NCI-H1436 treated with DMSO at 0.1 percent for 48 hours (cell line): ENCODE measurements at places on chromosomes 5 and 9.
A peak's percentile ranks its signal among the peaks of the same experiment; 100 is the strongest.

GRCh38 chr5:146877783-146878475 lies 628 bp downstream of the PPP2R2B start:
- DNase-seq, result no peak

DNA sequence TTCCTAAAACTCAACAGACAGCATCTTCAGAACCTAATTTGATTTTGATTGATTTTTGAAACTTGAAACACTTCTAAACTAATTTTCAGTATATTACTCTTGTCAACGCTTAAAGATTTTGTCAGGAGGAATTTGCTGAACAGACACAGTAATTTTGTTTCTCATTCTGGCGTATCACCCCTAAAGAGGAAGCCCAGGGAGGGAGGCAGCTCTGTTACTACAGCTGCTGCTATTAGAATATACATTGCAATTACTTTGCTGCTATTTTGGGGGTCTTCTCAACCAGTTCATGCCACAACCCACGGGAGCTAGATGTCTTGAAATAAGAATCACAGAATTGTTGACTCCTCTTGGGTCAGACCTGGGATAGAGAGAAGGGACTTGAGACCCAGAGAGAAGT lies 122.6 kb downstream of the TLR4 start:
- no peak for DNase-seq

DNA sequence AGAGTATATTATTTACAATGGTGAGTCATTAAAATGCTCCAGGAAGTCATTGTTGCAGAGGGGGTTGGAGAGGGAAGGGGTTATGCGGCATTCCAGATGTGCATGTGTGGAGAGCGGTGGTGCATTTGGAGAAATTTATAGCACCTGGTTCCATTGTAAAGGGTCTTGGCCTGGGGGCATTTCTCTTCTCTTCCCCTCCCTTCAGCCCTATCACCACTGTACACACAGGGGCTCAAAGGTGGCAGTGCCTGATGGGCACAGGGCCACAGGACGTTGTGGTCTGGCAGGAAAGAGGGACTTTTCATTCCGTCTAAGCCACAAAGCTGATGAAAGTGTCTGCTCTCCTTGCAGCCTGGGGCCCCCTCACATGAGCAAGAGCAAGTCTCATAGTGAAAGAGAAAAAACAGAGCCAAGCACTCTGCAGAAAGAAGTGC lies 442.4 kb upstream of the ZNF462 start:
- DNase-seq, result no peak

GRCh38 chr5:126003309-126003708 lies 419.9 kb upstream of the GRAMD2B start:
- DNase-seq, result no peak

GRCh38 chr9:70135176-70135575 lies 91.5 kb downstream of the MAMDC2 start:
- DNase-seq, result no peak

GRCh38 chr5:146450002-146450401 lies 2.9 kb downstream of the TCERG1 start:
- no peak for DNase-seq

DNA sequence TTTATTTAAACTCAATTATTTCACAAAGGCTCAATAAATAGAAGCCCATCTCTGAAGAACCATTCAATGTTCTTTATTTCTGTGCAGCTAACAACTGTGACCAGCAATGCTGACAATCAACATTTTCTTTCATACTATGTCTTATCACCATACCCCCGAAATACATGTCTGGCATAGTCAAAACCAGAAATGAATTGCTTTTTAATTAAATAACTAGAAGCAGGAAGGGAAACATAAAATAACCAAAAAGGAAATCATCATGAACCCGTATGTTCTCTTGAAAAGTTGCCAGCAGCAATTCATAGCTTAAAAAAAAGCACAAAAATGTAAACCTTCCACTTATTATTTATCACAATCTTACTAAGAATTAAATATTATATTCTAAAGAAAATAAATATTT lies 212.4 kb downstream of the TMEM232 start:
- DNase-seq, result no peak

DNA sequence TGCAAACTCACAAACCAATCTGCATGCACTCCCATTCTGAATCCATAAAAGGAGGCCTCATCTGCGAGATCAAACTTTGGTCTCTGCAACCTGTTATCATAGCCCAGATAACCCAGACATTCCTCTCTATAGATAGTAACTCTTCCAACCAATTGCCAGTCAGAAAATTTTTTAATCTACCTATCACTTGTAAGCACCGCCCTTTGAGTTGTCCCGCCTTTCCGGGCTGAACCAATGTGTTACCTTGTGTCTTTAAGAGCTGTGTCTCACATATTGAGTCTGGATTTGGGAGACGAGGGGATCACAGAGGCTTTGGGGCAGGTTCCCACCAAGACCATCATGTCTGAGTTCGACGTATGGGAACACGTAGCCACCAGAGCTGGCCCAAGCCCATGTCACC lies 91.1 kb upstream of the PPP1R26 start:
- no peak for DNase-seq

GRCh38 chr9:33242609-33243134 lies 2.7 kb downstream of the SPINK4 start:
- DNase-seq, result no peak

- no peak for DNase-seq
Observed at GRCh38 chr9:131029574-131029952, 20.6 kb downstream of the LAMC3 start.

GRCh38 chr5:78907255-78907891 lies 77.7 kb downstream of the ARSB start:
- DNase-seq, result no peak

- DNase-seq, result no peak
Observed at GRCh38 chr5:132655821-132656773, 1.9 kb upstream of the IL13 start.

DNA sequence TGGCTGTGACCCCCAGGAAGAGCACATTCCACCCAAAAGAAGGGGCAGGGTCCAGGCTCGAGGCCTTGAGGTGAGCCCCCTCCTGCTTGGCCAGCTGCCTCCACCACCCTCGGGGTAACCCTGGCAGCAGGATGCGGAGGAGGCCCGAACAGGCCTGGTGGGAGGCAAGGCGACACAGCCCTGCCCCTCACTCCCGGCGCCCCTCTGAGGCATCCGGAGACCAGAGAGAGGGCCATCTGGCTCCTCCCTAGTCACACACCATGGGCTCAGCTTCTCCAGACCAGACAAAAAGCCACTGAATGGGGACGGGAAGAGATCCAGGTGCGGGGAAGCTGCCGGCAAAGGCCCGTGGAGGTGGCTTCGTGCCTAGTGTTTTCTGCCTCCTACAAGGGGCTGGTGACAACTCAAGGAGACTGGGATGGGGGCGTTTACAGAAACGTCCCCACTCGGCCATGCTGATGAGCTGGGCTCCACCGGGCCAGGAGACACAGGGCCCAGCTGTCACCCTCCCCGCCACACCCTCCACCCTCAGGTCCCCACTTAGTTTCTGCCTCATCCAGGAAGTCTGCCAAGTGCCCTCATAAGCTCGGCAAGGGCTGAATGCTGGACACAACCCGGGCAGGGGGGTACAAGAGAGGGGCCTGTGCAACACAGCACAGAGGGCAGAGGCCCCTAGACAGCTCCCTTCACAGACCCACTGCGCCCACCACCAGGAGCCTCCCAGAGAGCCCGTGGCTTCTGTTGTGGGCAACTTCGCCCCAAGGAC lies 41.9 kb downstream of the NACC2 start:
- DNase-seq, result no peak

GRCh38 chr9:70053864-70054263 lies 10.2 kb downstream of the MAMDC2 start:
- DNase-seq, result no peak

- no peak for DNase-seq
Observed at GRCh38 chr9:6133346-6134063, 82.1 kb upstream of the IL33 start.

- DNase-seq, result no peak
Observed at GRCh38 chr9:34262971-34263370, 66.1 kb downstream of the KIF24 start.

- DNase-seq, result no peak
Observed at GRCh38 chr5:161002571-161003074, 150.6 kb upstream of the ATP10B start.

DNA sequence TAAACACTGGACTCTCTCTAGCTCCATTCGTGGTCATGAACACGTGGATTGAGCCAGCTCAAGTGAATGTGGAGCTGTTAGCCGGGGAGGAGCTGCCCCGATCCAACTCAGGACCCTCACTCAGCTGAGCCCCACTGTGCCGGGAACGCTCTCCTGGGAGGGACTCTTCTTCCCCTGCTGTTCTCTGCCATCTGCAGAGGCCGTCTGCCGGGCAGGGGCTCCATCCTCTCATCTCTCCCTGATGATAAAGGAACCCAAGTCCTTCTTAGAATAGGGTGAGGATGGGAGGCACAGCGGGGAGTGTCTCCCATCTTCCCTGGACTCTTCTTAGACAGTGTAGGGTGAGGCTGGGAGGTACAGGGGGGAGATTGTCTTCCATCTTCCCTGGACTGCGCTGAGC lies 120.5 kb upstream of the IRX4 start:
- DNase-seq, result no peak

- no peak for DNase-seq
Observed at GRCh38 chr5:135009736-135010501, 24.1 kb downstream of the PITX1 start.

DNA sequence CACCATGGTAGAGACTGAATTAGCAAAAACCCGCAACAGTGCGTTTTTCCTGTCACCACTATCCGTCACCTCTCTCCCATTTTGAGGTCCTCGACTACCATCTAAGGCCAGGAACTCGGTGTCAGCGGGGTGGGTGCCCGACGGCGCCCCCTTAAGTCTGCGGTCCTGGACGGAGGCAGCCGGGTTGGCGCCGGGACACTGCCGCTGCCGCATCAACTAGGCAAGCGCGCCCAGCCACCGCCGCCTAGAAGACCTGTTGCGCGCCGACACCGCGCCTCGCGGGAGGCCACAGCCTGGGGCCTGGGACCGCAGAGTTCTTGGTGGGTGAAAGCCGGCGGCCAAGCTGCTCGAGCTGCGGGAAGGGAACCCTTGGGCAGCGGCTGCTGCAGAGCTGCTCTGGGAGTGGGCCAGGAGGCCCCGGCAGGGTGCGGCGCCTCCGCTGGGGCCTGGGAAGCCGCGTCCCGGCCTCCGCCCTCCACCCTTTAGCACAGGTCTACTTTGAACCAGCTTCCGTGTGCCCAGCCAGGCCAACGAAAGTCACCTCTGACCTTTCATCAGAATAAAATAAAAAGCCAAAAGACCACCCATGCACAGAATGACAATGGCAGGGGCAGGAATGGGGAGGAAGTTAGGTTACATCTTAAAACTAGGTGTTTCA lies 3.5 kb downstream of the FOXB2 start:
- DNase-seq, result no peak

DNA sequence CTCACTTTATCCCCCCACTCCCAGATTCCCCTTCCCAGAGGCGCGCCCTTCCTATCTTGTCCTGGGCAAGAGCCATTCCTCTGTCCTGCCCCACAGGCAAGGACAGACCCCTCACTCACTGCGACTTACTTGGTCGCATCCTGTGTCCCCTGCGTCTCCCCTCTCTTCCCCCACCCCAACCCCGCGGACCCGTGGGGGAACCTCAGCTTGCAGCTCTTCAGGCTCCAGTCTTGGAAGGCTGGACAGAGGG lies 542 bp downstream of the GGTA1 start:
- no peak for DNase-seq

- DNase-seq, result no peak
Observed at GRCh38 chr9:5375790-5376477, 36.3 kb upstream of the RLN1 start.

GRCh38 chr9:128685636-128686489 lies 3.2 kb upstream of the SET start:
- no peak for DNase-seq

GRCh38 chr5:142792865-142793232 lies 22.7 kb downstream of the ARHGAP26 start:
- no peak for DNase-seq

DNA sequence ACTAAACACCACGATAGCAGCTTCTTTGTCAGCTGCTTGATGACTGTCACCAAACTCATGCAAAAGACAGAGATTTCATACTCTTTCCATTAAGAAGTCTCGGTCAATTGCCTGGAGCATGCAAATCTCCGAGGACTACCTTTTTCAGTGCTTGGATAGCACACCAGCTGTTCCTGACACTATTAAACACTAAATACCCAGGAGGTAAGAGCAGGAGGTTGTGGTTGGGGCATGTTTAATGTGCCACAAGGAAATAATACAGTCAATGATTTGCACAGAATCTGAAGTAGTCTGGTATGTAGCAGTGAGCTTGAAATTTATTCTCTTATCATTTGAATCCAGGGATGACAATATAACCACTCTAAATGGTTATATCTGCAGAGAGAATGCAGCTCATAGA lies 996.2 kb downstream of the CDH12 start:
- DNase-seq, result no peak

GRCh38 chr5:91038180-91038808 lies 344.8 kb downstream of the ARRDC3 start:
- peak; percentile 96 for DNase-seq

- no peak for DNase-seq
Observed at GRCh38 chr5:143119881-143120341, 283.6 kb downstream of the NR3C1 start.

DNA sequence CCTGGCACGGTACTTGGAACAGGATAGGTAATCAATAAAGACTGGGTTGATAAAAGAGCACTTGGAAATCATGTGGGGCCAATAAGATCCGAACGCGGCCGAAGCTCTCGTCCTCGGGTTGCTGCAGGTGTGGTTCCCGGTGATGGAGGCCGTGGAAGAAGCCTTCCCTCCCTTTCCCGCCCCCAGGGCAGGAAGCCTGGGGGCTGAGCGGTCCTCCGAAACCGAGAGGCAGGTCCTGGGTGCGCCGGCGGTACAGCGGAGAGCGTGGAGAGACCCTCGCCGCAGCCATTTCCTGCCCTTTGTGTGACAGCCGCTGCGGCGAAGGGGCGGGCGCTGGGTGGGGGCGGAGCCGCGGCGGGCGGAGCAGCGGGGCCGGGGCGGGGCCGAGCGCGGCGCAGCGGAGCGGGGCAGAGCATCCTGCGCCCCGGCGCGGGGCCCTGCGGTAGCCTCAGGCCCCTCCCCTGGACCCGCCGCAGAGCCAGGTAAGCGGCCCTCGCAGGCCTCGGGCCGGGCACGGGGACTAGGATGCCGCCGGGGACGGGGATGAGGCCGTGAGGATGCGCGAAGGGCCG lies at the start of gene CYFIP2:
Gene CYFIP2 (plus strand): TSS at position 410 of the 572 bp plus-strand sequence. CDS start 19,239 bp downstream, outside the sequence.
- DNase-seq, result no peak

- no peak for DNase-seq
Observed at GRCh38 chr9:98665501-98665900, 43.2 kb downstream of the GABBR2 start.

DNA sequence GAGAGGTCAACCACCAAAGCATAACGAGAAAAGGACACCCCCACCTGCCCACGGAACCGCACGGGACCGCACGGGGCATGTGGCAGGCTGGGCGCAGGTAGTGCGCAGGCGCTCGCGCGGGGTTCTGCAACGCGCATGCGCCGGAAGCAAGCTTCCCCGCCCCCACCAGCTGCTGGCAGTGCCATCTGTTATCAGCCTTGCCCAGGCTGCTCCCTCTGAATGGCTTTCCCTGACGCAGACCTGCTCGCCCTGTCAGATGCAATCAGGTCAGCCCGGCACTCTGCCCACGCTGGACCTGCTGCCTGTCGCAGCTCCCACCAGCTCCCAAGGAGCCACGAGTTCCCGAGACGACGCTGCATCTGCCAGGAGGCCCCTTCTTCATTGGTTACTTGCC lies 22.8 kb downstream of the PTCH1 start:
- no peak for DNase-seq

- no peak for DNase-seq
Observed at GRCh38 chr5:151800532-151800931, 28.8 kb downstream of the G3BP1 start.

- DNase-seq, result no peak
Observed at GRCh38 chr5:106312360-106312759, 1358.4 kb downstream of the EFNA5 start.
